ENCODE measurements at places on chromosomes 6 and 20. TPM values are rescaled to one million over a fixed set of nuclear protein-coding genes. Genes with fewer than 3 reads are reported as not detected.

Gene PDE10A
- 7.4 TPM for total RNA-seq

Gene KCNK16
- total RNA-seq, result not detected

Gene CD83
- 1.6 TPM for total RNA-seq

Gene TTI1
- total RNA-seq, result 13.4 TPM

Gene NPEPL1
- 27.1 TPM for total RNA-seq

Gene ELMO2
- 53.4 TPM for total RNA-seq

Gene EDN3
- not detected for total RNA-seq

Gene TASP1
- total RNA-seq, result 10.8 TPM

Gene SLC26A8
- total RNA-seq, result not detected

Gene NINL
- 7.9 TPM for total RNA-seq

Gene SLC17A3
- not detected for total RNA-seq

Gene PRDM13
- total RNA-seq, result not detected

Gene LY6G6D
- total RNA-seq, result not detected

Gene MLN
- total RNA-seq, result not detected

Gene OTOR
- total RNA-seq, result not detected

Gene PKIB
- total RNA-seq, result 64.1 TPM

Gene TSBP1
- total RNA-seq, result not detected

Gene HLA-DOB
- total RNA-seq, result 0.79 TPM

Gene GDAP1L1
- total RNA-seq, result 0.77 TPM

Gene PACRG
- 0.72 TPM for total RNA-seq

Gene SLC32A1
- not detected for total RNA-seq

Gene TCF21
- total RNA-seq, result 0.52 TPM

Gene MUCL3
- not detected for total RNA-seq

Gene KCNQ5
- 0.43 TPM for total RNA-seq

Gene BMP2
- total RNA-seq, result 9.2 TPM

Gene HLA-DMB
- total RNA-seq, result 0.11 TPM

Gene ANGPT4
- 0.12 TPM for total RNA-seq

Gene PPP1R14C
- total RNA-seq, result 6.6 TPM

Gene OCSTAMP
- not detected for total RNA-seq

Gene ACAT2
- total RNA-seq, result 59.1 TPM

Gene PM20D2
- total RNA-seq, result 10.4 TPM

Gene PBOV1
- total RNA-seq, result not detected

Gene PCNA
- total RNA-seq, result 77.6 TPM

Gene THBS2
- total RNA-seq, result 260 TPM

Gene ASXL1
- total RNA-seq, result 61.1 TPM

Gene TRIM38
- 6.8 TPM for total RNA-seq

Gene CHRNA4
- 0.82 TPM for total RNA-seq

Gene CST5
- 0.41 TPM for total RNA-seq

Gene ZBP1
- total RNA-seq, result not detected

Gene SLC52A3
- 0.09 TPM for total RNA-seq

Gene SPATS1
- total RNA-seq, result not detected

Gene DEFB125
- total RNA-seq, result not detected

Gene TBC1D20
- 44.8 TPM for total RNA-seq

Gene CD93
- total RNA-seq, result 0.02 TPM

Gene HLA-DQB1
- total RNA-seq, result 3.7 TPM

Gene CST2
- total RNA-seq, result 1.7 TPM

Gene CLPSL1
- total RNA-seq, result not detected

Gene GJA10
- not detected for total RNA-seq

Gene PRSS16
- total RNA-seq, result 2.0 TPM

Gene KHDC1
- total RNA-seq, result 2.9 TPM

Gene TMEM244
- total RNA-seq, result not detected

Gene ZC3H12D
- total RNA-seq, result 0.10 TPM

Gene SMOC2
- 0.93 TPM for total RNA-seq

Gene RBBP9
- 14.4 TPM for total RNA-seq
